ENCODE measurements at places on chromosomes 2 and 18. TPM values are rescaled to one million over a fixed set of nuclear protein-coding genes. Genes with fewer than 3 reads are reported as not detected.

DNA sequence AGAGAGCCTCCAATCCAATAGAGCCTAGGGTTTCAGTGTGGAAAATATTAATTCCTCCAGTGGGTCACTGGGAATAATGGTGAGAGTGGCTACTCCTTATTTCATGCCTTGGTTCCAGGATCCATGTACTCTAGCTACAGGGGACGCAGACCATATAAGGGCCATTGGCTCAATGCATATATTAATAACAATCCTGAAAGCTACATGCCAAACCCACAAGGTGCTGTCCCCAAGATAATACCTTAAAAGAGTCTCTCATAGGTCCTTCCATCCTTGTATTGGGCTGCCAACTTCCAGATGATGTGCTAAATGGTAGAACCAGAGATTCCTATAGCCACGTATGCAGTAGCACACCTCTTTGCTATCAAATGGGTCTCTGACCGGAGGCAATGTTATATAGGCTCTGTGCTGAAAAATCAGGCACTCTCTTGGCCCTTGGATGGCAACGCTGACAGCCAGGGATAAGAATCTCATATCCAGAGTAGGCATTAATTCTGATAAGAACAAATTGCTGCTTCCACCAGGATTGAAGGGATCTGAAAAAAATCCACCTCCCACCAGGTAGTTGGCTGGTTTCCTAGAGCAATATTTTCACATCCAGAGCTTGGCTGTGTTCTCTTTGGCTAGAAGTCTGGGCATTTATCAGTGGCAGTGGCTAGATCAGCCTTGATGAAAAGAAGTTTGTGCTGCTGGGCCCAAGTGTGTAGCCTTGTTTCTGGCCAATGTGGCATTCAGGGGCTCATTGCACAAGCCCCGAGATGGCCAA is 218.1 kb upstream of the MGAT5 start:
- no peak for DNase-seq

The HNMT gene
- 1.1 TPM for total RNA-seq

GRCh38 chr2:88880441-88880953 is 189.0 kb downstream of the RPIA start:
- peak; percentile 22 for DNase-seq

The STPG4 gene
- total RNA-seq, result not detected

- DNase-seq, result no peak
Observed at GRCh38 chr2:200321780-200322534, 15.5 kb downstream of the SPATS2L start.

DNA sequence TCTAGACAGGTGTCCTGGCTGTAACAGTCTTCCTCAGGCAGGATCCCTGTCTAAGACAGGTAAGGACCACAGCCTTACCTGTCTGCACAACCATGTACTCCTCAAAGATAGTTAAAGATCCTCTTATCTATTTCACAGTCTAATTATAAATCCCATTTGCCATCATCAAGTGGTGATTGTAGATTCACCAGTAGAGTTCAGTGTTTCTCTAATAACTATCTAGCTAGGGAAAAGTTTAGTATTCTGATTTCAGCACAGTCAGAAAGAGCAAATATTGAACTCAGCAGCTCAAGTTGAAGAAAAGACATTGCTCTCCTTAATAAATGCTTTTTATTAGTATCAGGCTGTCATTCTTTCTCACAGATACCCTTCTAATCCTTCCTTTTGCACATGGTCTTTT is 1305.5 kb upstream of the NXPH2 start:
- DNase-seq, result no peak

The PSMA8 gene
- under 0.01 TPM for total RNA-seq

- no peak for DNase-seq
Observed at GRCh38 chr2:59033661-59034060, 792.5 kb upstream of the FANCL start.

DNA sequence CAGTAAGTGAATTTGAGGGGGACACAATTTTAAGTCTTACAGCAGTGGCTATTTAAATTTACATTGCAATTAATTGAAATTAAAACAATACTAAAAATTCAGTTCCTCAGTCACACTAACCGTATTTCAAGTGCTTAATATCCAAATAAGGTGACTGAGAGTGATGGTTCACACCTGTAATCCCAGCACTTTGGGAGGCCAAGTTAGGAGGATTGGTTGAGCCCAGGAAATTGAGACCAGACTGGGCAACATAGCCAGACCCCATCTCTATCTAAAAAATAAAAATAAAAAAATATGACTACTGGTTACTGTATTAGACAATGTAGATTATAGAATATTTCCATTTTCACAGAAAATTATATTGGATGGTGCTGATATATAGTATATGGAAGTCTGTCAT is 79.0 kb downstream of the BMPR2 start:
- DNase-seq, result no peak

- no peak for DNase-seq
Observed at GRCh38 chr18:59229191-59229590, 9.2 kb downstream of the GRP start.

GRCh38 chr2:41170589-41170988 is 718.7 kb upstream of the SLC8A1 start:
- DNase-seq, result no peak

DNA sequence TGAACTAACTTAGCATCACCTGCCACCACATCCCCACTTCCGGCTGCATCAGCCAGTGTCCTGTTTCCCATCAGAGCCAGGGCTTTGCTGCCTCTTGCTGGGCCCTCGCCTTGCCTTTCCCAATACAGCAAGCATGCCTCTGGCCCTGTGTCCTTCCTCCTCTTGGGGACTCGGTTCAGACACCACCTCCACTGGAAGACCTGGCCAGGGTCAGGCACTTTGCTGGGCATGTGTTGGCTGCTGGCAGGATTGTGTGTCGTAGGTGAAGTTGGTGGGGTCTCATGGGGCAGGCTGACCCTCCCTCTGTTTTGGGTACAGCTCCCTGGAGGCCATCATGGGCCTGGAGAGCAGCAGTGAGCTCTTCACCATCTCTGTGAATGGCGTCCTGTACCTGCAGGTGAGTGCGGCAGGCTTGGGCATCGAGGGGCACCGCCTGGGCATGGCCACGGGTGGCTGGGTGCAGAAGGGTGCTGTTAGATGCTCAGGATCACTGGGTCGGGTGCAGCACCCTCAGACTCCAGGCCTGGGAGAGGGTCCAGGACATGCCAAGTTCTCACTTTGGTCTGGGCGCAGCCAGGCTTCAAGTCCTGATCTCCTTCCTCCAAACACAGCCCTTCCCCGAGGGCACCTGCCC is 6.6 kb downstream of the ERFE start:
- no peak for DNase-seq

The FAM237A gene
- total RNA-seq, result not detected

GRCh38 chr2:63827749-63828148 is 13.9 kb upstream of the UGP2 start:
- DNase-seq, result no peak

GRCh38 chr2:78056976-78057375 is 534.8 kb upstream of the LRRTM4 start:
- no peak for DNase-seq
